Tibial artery (tissue), 4 donors: ENCODE measurements at places on chromosomes 13 and 19.

- peak; percentile 94 for DNase-seq
These were observed 73.4 kb upstream of the UBL3 start for GRCh38 chr13:29923554-29924481.

GRCh38 chr13:105278943-105279381 is 1256.5 kb downstream of the EFNB2 start:
- no peak for DNase-seq

DNA sequence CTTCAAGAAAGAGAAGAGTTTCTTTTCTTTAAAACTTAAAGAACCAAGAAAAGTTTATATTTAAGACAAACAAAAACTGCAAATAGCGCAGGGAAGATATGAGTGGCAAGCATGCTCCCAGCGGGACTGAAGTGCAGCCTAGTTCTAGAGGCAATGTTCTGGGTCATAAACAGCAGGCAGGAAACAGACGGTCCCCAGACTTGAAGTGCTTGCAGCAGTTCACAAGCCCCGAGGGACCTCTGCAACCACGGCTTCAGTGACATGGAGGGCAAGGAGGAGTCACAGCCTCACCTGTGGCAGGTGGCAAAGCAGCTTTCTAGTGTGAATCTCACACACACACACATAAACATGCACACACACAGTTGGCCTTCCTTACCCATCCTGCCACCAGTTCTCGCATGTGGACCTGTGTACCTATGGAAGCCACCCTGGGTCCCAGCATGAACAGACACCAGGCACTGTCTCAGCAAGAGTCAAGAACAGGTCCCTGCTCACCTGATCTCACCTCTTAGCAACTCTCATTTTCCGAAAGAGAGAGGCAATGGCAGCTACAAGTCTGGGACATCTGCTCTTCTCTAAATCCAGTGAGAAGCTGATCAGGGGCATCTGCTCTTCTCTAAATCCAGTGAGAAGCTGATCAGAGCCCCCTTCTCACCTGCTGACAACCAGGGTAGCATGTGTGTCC is 162.0 kb downstream of the EFNB2 start:
- DNase-seq: no peak

- DNase-seq: no peak
These were observed 125.1 kb upstream of the SPATA13 start for GRCh38 chr13:24035411-24035810.

- DNase-seq: no peak
These were observed 1947.1 kb downstream of the OLFM4 start for GRCh38 chr13:54975676-54976075.

DNA sequence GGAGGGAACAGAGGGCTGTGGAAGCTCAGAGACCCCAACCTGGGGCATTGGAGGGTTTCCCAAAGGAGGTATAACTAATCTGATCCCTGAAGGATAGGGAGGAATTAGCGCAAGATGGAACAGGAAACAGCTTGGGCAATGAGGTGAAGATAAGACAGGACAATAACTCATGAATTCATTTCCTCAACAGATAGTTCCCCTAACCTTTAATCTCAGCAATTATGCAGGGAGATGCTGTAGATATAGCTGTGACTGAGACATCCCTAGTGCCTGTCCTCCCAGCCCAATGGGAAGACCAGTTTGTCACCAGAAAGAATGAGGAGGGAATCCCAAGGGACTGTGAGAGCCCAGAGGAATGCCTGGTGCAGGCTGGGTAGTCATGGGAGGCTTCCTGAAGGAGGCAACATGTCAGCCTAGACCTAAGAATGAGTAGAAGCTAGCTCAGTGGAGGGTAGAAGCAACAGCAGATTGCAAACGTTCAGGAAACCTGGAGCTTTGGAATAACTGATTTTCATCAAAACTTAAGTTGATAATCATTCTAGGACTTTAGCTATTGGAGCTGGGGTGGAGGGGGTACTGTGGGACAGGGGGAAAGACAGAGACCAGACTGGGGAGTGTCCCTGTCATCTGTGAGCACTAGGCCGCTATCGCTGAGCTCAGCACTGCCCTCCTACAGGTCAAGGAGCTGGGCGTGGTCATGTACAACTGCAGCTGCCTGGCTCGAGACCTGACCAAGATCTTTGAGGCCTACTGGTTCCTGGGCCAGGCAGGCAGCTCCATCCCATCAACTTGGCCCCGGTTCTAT is 18.8 kb downstream of the HIPK4 start:
- DNase-seq: no peak

GRCh38 chr13:110289174-110289573 is 17.8 kb downstream of the COL4A1 start:
- no peak for DNase-seq

DNA sequence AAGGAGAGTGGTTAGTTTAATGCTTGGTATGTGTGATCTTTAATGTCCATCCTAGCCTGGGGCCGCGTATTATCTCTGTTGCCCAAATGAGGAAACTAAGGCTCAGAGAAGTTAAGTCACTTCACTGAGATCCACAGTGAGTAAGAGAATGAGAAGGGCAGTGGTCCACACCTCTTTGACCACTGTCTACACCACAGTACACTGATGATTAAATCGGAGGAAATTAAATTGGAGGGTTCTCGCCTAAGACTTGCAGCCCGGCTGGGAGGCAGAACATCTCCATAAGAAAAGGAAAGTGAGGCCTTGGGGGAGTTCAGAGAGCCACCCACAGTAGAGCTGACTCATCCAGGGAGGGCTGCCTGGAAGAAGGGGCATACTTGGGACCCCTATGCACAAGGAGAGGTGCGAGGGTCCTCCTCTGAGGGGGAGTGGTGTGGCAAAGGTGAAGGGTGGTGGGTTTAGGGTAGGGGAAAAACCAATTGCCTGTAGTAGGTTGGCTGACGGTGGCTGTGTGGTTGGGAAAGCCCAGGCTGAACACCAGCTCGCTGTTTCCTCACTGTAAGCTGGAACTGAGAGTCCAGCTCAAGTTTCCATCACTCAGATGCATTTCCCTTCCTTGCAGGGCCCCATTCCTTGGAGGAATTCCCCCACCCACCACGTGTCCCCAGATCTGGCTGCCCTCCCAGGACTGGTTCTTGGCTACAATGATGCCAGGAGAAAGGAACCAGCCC is 15.0 kb upstream of the DHRS12 start:
- DNase-seq: peak; percentile 37

DNA sequence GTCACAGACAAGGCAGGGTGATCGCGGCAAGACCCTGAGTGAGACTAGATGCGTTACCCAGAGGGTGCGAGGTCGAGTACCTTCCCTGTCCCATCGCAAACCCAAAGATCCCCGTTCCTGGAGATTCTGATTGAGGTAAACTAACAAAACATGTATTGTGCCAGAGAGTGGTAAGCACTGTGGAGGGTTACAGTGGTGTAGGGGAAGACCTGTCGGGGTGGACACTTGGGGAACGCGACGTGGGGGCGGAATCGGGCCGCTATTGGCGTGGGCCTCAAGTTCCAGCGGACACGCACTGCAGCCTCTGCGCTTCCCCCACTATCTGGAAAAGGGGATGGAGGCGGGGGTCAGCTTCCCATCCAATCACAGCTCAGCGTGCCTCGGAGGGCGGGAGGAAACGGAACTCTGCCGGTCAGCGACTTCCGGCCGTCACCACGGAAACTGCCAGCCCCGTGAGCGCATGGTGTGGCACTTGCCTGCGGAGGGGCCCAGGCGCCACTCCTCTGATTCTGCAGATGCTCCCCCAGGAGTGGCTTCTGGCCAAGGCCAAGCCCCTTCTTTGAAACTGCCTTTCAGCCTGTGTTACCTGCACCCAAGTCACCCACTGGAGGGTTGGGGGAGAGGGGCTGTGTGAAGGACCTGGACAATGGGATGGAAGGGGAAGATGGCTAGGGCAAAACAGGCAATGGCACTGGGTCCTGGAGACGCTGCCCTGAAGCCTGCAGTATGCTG is 1.0 kb upstream of the UBE2M start:
- peak; percentile 97 for DNase-seq

DNA sequence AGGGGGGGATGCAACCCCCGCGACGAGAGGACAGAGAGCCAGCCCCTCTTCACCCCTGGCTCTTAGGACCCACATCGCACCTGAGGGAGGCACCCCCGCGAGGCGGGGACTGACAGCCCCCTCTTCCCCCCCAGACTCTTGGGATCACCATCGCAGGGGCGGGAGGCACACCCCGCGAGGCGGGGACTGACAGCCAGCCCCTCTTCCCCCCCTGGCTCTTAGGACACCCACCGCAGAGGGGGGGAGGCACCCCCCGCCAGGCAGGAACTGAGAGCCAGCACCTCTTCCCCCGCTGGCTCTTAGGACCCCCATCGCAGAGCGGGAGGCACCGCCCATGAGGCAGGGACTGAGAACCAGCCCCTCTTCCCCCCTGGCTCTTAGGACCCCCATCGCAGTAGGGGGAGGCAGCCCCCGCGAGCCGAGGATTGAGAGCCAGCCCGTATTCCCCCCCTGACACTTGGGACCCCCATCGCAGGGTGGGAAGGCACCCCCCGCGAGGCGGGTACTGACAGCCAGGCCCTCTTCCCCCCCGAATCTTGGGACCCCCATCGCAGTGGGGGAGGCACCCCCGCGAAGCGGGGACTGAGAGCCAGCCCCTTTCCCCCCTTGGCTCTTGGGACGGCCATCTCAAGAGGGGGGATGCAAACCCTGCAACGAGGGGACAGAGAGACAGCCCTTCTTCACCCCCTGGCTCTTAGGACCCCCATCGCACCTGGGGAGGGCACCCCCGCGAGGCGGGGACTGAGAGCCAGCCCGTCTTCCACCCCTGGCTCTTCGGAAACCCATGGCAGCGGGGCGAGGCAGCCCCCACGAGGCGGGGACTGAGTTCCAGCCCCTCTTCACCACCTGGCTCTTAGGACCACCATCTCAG is 2425.1 kb upstream of the PCDH20 start:
- no peak for DNase-seq

- DNase-seq: no peak
These were observed 24.9 kb downstream of the MICOS13 start for GRCh38 chr19:5655412-5655811.

DNA sequence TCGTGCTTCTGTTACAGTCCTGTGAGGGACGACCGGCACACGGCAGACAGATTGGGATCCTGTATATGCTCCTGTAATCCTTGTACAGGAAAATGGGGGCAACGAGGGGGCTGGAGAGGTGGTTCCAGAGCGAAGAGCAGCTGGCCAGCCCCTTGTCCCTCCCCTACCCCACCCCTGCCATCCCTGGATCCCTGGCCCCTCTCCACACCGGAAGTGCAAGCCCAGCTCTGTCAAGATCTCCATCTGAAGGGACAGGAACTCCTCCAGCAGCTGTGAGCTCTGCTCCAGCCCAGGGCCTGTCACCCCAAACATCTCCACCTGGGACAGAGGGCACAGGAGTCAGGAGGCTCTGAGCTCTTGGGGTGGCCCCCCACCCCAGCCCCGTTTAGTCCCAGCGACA is 5.5 kb upstream of the CCER2 start:
- DNase-seq: no peak

DNA sequence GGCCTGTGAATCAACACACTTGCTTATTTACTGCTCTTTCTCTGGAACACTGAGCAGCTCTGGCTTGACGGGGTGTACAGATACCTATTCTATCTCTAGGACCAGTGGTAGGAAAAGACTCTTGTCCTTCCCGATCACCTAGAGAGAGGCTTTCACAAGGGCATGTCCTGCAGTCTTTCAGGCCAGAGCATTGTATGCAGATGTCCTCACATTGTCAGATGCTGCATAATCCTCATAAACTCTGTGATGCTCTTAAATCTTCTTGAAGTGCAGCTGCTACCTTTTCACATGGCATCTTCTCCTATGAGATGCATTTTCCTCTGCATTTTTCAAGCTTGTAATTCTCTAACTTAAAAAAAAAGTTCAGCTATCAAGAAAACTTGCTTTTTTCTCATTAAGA is 369.4 kb downstream of the OLFM4 start:
- DNase-seq: no peak

GRCh38 chr13:94988654-94989053 is 276.3 kb upstream of the SOX21 start:
- no peak for DNase-seq

DNA sequence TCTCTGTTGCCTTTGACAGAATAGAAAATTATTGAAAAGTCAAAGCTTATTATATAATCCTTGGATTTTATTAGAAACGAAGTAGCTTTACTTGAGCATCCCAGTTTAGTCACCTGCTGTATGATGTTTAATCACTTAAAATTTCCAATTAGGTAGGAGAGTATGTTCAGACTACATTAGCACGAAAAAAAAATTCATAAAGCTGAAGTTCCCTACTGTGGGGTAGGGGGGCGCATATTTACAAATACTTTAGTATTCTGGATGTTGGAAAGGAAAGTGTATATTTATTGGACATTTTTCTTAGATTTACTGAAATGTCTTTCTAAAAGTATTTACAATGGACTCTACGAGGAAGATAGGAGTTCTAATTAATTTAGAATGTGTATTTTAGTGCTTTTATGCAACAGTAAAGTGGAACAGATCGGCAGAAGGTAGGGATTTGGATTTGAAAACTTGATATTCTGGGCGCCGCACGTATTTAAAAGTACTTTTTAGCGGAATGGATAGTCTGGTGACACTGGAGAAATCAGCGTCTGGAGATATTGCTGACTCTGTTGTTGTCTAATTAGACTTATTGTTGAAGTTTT is 1.9 kb downstream of the CDK8 start:
- no peak for DNase-seq

GRCh38 chr19:39752390-39752789 is 14.6 kb upstream of the CLC start:
- DNase-seq: no peak
